ENCODE measurements at places on chromosomes 3 and 15.

- peak; percentile 60 for DNase-seq
Measured at GRCh38 chr3:155737844-155738460, 6.9 kb downstream of the PLCH1 start.

GRCh38 chr3:45509768-45510129, 84.8 kb upstream of the LIMD1 start:
- DNase-seq, result no peak

- DNase-seq, result no peak
Measured at GRCh38 chr15:99125061-99125891, 20.4 kb downstream of the SYNM start.

GRCh38 chr3:177144922-177145321, 52.4 kb downstream of the TBL1XR1 start:
- DNase-seq, result no peak

DNA sequence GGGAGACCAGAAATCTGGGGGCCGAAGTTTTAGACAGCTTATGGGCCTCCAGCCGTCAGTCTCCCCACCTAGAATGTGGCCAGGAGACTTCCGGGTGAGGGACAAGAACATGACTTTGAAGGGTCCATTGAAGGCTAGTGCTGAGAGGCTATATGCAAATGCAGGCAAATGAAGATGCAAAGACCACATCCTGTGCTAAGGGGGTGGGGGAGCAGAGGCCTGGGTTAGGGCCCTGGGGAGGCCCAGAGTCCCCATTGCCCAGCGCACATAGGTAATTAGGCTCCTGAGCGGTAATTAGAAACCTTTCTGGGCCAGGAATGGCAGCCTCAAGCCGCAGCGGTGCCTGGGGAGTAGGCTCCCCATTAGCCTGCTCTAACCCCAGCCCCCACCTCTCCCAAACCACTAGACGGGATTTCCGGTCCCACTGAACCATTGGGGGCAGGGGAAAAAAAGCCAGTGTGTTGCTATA, 6.8 kb downstream of the CSK start:
- DNase-seq, result no peak

GRCh38 chr15:77347197-77347596, 72.7 kb downstream of the PEAK1 start:
- DNase-seq, result no peak

DNA sequence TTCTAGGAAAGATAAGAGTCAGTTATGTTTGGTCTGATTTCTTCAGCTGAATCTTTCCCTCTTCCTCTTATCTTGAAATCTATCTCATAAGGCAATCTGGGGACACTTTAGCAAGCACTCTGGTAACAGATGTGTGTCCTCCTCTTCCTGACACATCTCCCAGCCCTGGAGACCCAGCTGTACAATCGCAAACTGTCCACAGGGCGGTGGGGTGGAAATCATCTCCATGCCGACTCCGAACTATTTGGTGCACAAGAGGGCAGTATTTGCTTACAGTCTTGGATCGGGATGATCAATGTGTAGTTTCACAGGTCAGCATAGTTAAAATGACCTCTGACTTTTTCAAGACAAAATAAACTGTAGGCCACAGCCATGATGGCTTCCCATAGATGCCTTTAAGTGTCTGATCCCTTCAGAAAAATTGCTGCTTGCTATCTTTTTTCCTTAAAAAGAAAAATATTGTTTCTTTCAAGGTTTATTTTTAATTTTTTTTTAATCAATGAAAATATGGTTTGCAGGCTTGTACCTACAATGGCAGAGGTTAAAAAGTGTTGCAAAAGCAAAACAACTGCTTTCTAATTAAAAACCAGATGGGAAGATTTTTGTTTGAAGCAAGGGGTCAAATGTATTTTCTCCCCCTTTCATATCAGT, 17.7 kb downstream of the EEFSEC start:
- no peak for DNase-seq

GRCh38 chr3:150248116-150248887, 159.8 kb upstream of the TSC22D2 start:
- DNase-seq, result no peak

DNA sequence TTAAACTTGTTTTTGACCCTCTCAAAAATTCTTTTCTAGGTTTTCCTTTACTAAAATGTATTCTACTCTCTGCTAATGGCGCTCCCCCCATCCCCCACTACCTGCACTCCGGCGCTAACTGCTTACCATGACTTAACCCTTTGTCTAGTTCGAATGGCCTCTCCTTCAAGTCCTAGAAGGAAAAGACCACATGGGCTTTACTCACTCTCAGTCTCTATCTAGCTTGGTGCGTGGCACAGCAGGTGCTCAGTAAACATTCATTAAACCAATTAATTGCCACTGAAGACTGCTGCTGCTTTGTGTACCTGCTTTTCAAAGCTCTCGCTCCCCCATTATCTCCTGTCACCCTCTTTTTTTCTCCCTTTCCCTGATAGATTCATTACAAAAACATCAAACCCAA, 457.7 kb upstream of the THRB start:
- DNase-seq, result no peak

- no peak for DNase-seq
Measured at GRCh38 chr3:52527732-52528585, 5.7 kb downstream of the NT5DC2 start.

- DNase-seq, result no peak
Measured at GRCh38 chr3:130465521-130465920, 51.5 kb upstream of the COL6A6 start.

DNA sequence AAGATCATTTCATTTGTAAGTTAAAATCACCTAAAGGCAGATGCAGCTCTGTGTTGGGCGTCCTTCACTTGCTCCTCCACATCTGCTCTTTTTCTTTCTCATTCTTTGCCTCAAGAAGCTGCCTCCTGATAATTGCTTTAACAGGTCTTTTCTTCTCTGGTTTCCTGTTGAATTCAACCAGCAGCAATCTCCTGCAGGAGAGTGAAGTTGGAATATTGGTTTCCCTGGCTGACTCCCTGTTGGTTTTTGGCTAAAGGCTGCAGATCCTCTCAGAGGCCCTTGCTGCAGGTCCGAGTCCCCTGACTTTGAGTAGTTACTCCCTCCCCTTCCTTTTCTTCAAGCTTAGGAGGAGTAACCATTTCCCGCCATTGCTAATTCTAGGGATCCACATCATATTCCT, 4.2 kb downstream of the TP63 start:
- DNase-seq, result no peak

- DNase-seq, result no peak
Measured at GRCh38 chr3:72848703-72849081, 447 bp upstream of the SHQ1 start.

- no peak for DNase-seq
Measured at GRCh38 chr3:52303811-52304210, 12.3 kb upstream of the DNAH1 start.

GRCh38 chr15:53038655-53038941, 248.5 kb upstream of the ONECUT1 start:
- no peak for DNase-seq

DNA sequence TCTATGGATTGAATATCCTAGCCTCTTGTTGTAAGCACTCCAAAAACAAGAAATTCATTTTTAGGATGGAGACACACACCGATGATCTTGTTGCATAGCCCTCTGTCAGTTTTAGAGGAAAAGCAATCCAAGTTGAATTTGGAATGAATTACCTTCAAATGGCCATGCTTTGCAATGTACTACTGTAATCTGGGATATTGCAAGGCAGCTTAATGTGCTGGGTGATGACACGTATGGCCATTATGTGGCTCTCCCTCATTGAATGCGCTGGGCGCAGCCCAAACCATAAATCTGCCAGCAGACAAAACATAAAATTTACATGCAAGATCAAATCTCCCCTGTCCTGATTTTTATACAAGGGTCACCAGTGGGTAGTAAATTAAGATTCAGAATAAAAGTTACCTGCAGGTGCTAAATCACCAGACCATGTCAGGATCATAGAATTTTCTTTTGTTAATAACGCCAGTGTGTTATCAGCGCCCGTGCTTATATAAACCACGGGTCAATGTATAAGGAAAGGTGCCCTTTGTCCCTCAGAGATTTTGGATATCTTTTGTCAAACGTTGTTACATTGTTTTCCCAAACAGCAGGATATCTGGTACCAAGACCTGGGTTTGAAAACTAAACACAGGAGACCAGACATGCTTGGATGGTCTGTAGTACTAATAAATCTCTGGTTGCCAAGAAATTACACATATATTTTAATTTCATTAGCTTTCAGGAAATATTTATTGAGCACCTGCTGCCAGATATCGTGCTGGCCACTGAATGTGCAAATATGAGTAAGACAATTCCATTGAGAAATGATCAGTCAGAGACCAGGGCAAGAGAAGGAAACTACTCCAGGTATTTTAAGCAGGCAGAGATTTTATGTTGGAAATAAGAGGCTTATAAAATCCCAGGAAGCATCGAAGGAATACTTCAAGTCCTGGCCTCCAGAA, 237.1 kb downstream of the EBLN2 start:
- DNase-seq, result no peak

DNA sequence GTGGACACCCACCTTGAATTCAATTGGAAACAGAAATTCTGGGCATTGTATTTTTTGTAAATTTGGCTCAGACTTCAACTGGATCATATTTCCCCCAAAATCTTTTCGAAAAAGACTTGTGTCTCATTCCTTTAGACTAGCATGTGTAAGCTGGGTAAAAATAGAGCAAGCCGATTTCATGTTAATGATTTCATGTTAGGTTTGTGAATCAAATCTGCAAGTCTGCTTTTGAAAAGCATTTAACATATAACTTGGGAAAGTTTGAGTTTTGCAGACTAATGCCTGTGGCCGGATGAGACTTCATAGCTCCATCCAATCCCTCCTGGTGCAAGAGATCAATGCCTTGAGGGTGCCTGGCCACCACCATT, 64.5 kb downstream of the FLNB start:
- no peak for DNase-seq

Data from GM19239 (cell line).